Common myeloid progenitor, CD34-positive (primary cell): ENCODE measurements at places on chromosomes 11 and 22.

GRCh38 chr11:127506126-127506525 is 505.6 kb upstream of the KIRREL3 start:
- DNase-seq = peak; percentile 33

DNA sequence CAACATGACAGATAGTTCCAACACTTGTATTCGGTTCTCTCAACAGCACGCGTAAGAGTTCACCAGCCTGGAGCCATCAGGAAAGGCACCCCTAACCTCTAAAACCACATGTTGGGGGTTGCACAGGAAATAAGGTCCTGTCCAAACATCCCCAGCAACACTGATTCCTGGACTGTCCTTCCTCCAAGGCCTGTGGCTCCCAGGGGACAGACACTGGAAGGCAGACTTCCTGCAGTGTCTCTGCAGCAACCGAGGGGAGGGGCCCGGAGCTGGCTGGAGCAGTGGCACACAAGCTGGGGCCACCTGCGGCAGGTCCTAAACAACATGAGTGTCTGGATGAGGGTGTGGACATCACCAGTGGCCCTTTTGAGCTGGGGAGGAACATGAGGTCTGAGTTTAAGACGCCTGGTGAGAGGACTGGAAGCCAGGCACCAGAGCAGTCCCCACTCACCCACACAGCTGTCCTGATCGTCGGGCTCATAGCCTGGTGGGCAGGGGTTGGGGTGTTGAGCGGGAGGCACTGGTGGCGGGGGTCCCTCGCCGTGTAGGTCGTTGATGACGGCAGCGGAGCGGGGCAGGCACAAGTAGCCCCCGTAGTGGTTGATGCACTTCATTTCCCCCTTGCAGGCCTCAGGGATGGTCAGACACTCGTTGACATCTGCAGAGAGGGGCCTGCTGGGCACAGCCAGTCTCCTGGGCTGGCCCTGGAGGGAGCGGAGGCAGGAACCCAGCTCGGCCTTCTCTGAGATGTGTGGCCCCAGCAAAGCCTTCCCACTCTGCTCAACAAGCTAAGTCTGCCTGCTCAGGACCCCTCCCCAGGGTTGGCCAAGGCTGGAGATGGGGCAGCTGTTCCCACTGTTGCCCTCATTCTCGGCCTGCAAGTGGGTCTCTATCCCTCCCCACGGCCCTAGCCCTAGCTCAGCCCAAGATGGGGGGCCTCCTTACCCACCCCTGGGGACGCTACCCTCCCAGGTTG is 1.6 kb downstream of the EFEMP2 start:
- peak; percentile 37 for DNase-seq

GRCh38 chr11:62245271-62245753 is 3.3 kb downstream of the SCGB1D2 start:
- peak; percentile 54 for DNase-seq

DNA sequence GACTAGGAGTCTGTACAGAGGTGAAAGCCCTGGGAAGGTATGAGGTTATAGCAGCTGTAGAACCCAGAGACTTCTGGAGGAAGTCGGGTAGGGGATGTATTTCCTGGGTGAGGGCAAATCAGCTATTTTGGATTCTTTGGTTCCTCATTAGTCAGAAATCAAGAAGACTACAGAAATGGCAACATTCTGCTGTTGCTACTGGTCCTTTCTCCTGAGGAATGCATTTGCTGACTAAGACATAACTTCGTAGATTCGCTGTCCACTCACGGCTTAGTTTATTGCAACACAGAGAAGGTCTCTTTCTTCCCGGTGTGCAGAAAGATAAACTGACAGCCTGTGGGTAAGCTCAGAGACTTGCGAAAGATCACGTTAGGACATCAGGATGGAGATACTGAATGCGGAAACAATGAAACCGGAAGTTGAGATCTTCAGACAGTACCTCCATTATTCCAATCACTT is 25.3 kb upstream of the SESN3 start:
- peak; percentile 26 for DNase-seq

DNA sequence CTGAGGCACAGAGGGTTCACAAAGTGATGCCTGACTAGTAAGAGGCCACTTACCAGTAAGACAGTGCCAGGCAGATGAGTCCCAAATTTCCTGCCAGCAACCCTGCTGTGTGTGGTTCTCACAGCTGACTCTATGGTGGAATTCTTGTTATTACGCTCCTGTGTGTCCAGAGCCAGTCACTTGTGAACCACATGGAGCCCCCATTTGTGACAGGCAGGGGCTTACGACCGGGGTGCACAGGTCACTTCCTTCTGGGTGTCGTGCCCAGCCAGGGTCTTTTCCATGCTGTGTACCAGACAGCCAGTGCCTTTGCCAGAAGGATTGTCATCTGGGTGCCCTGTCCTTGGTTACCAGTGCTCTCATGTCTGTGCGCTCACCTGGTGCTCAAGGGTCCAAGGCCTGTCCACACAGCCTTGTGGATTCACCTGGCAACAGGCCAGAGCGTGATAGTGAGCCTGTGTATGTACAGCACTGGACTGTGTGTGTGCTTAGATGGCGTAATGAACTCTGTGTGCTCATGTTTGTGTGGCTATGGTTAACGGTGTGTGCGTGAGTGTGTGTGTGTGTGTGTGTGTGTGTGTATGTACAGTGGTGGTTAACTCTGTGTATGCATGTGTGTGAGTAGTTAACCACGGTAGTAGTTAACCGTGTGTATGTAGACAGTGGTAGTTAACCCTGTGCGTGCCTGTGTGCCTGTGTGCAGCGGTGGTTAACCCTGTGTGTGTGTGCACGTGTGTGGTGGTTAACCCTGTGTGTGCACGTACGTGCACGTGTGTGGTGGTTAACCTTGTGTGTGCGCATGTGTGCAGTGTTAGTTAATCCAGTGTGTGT is 18.6 kb downstream of the GRAMD4 start:
- DNase-seq = peak; percentile 59

DNA sequence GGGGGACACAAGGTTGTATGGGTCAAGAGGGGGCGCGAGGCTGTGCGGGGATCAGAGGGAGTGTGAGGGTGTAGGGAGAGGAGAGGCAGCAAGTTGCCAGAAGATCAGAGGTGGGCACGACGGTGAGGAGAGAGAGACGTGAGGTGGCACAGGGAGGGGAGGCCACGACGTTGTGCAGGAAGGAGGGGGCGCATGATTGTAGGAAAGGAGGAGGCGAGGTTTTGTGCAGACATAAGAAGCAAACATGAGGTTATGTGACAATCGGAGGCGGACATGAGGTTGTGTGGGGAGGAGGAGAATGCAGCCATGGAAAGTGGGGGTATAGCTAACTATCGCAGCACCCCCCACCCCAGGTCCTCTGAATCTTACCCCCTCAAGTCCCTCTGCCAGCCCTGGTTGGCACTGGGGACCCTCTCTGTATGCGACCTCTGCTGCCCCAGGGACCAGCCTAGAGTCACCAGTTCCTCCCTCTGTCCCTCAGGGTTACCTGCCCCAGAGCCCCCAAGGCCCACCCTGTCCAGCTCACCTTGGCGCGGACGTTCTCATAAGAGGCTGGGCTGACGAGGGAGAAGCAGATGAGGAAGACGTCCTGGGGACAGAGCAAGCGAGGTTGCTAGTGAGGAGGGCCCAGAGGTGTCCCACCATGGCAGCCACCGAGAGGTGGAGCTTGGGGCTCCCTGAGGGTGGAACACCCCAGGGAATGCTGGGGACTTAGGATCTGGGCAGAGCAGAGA is 12.5 kb downstream of the RAC2 start:
- DNase-seq = no peak

- no peak for DNase-seq
Observed at GRCh38 chr11:126396965-126397364, 41.5 kb downstream of the ST3GAL4 start.

GRCh38 chr11:27723687-27724086 is 23.4 kb upstream of the BDNF start:
- DNase-seq = no peak

- DNase-seq = peak; percentile 99
Observed at GRCh38 chr11:134253188-134253993, at the start of the genes ACAD8 and THYN1. Gene ACAD8 (plus strand): TSS chr11:134253568. CDS start chr11:134253601, 33 bp downstream. Gene THYN1 (minus strand): TSS chr11:134253352. CDS start chr11:134252882, 470 bp downstream.

DNA sequence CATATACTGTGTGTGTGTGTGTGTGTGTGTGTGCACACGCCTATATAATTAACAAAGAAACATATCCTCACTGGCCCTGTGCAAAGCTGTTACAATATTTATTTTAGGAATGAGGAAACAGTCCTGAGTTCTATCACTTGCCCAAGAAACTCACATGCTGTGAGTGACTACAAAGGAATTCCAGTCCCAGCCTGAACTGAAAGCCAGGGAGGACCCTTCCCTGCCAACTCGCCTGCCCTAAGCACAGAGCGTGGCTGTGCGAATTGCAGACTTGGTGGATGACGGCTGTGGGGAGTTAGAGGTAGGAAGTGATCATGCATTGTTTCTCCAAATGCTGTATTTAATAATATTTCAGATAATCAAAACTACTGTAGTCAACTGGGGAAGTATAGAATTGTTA is 26.4 kb upstream of the CD5 start:
- DNase-seq = no peak

GRCh38 chr22:23152238-23153114 is 7.2 kb downstream of the RAB36 start:
- DNase-seq = no peak

DNA sequence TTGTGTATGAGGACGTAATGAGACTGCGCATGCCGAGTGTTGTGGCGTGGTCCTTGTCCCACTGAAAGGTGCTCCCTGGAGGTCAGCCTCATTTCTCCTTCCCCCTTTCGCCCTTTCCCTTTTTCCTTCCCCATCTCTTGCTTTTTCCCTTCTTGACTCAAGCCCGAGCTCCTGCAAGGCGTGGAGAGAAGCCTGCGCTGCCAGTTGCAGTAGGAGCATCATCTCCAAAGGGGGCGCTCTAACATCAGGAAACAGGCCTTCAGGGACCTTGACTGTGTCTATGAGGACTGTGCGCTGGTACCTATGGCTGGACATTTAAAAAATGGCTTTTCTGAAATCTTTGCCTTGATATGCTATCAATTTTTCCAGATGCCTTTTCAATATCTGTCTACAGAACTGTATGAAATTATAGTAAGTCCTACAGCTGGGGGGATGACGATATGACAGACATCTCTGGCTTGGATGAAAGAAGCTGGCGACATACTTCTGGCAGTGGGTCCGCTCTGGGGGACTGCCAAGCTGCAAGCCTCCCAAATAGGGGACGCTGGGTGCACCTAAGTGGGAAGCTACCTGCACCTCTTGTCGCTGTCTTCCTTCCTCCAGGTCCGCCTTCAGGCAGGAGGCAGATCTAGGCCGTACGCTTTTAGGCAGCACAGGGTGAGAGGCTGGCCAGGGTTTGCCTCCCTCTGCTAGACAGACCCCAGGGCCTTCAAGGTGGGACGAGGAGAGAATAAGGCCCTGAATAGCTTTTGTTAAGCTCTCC is 96.5 kb downstream of the NXPE2 start:
- no peak for DNase-seq

DNA sequence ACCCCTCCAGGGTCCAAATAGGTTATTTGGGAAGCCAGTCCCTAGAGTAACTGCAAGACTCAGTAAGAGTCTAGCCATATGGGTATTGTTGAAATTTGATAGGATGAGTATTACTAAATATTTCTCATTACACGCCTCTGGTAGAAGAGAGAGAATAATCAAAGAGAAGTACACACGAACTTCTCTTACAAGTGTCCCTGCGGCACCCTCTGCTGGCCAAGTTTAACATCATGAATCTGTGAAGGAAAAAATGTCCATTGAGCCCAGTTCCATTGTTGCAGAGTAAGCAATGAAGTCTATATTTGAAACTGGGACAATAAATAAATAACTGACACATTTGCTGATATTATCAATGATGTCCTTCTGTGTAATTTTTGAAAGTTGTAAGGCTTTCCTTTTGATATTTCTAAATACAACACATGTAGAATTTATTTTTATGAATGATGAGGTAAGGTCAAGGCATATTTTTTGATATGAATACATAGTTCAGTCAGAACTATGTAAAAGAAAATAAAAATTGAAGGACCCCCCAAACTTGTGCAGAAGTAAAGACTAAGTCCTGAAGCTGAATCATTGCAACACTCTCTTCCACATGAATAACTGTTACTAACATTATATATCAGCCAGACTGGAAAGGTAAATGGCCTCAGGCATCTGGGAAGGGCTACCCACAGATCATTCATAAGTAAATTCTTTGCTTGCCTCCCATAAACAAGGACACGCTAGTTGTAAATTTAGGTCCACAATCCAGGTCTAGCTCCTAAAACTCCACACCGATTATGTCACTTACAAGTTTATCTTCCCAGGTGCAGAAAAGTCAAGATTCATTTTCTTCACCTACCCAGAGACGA is 10.0 kb downstream of the OR51L1 start:
- DNase-seq = peak; percentile 51

DNA sequence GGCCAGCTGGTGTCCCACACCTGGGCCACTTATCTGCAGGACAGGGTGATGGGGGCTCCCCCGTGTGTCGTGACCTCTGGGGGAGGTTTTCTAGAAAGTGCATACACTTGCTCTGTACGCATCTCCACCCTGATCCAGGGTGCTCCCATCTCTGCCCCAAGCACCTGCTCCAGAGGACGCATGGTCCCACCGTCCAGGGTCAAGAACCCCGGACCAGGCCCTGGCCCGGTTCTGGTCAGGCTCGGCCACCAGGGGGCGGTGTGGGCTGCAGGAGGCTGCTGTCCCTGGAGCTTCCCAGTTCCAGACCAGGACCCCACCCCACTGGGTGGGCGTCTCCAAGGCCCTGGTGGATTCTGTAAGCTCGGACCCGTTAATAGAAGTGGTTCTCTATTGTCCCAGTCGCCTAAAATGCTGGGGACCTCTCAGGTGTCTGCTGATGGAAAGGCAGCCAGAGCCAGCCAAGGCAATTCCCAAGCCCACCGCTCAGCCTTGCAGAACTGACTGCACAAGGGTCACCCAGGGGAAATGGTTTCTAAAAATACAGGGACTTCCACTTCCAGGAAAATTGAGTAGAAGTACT is 34.7 kb upstream of the SEPTIN5 start:
- DNase-seq = peak; percentile 9

DNA sequence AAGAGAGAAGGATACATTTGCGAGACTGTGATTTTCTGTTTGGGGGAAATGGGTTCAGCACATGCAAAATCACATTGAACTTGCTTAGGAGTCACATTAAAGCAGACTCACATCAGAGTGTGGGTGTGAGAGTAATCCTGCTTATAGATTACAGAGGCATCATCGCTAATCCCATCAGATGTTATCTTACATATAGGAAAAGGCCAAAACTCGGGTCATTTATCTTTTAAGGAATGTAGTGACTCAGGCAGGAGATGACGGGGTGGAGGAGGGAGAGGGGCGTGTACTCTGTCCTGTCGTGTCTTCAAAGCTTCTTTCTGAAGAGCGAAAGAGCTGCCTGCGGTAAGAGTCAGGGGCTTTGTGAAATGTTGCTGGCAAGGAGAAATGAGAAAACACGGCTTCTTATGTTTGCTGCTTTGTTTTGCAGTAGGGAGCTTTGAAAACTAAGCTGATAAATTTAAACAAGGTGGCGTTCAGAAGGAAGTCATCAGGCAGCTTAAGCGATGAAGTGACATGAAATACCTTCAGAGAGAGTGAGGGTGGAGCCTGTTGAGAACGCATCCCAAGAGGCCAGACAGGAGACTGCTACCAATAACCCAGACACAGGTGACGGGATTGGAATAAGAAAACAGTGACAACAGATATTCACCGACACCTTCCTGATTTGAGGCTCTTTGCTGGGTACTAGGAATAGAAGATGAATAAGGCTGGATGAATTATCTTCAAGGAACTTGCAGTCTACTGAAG is 2.2 kb upstream of the C11orf16 start:
- DNase-seq = no peak
